ENCODE measurements at places on chromosomes 5 and 9.
A peak's percentile ranks its signal among the peaks of the same experiment; 100 is the strongest.

- DNase-seq = no peak
Measured at GRCh38 chr9:77649109-77649812, 1.1 kb upstream of the GNA14 start.

DNA sequence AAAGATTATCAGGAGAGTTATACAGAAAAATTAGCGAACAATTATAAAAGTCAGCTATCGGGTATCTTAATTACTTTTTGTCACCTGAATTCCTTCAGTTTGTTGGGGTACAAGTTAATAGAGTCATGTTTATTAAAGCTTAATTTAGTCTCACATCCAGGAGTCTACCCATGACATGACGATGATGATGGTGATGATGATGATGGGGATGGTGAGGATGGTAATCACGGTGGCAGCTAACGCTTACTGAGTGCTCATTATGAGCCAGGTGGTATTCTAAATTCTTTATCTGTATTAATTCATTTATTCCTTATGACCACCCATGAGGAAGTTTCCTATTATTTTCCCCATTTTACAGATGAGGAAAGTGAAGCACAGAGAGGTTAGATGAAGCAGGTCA, 208.6 kb upstream of the KIF2A start:
- DNase-seq = no peak

DNA sequence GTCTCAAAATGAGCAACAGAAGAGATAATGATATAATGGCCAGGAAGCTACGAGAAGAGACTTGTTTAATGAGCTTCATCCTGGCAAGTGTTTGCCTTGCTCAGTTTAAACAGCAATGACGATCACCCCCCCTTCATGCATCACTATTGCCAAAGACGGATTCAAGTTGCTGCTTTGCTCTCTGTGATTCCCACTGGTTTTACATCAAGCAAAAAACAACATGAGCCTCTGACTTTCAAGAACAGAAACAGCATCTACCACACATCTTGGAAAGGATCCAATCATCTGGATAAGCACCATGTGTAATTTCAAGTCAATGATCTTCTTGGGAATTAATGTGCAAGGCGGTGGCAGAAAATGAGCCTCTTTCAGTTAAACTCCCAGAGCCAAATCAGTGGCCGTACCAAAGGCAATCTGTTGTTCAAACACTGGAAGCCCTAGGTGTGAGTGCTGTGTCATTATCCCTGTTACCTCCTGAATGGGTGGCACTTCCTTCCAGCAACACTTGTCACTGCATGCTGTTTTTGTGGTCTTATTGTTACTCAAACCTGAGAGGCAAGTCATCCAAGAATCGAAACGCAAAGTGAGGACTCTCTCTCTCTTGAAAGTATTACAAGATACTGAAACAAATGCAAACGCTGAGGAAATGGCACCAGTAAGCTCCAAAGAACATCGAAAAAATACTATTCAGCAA, 72.8 kb downstream of the MED27 start:
- DNase-seq = no peak

GRCh38 chr9:90616806-90617205, 25.8 kb downstream of the DIRAS2 start:
- no peak for DNase-seq

GRCh38 chr9:134594078-134594941, 47.3 kb upstream of the COL5A1 start:
- no peak for DNase-seq

- peak; percentile 43 for DNase-seq
Measured at GRCh38 chr5:115586525-115587146, 15.6 kb downstream of the TICAM2 start.

DNA sequence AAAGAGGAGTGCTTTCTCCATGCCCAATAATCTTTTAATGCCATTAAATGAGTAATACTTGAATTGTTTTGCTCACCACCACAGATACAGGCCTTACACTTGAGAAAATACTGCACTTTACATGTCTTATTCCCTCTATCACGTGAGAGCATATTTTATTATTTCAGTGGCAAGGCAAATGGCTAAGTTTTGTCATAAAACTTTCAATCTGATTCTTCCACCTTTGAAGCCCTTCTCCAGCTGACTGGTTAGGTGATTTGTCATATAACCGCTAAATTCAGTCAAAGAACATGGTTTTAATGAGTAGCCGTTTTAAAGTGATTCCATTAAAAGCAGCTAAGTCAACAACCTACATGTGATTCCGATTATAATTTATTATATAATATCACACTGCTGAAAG, 43.8 kb downstream of the FAT2 start:
- DNase-seq = no peak

DNA sequence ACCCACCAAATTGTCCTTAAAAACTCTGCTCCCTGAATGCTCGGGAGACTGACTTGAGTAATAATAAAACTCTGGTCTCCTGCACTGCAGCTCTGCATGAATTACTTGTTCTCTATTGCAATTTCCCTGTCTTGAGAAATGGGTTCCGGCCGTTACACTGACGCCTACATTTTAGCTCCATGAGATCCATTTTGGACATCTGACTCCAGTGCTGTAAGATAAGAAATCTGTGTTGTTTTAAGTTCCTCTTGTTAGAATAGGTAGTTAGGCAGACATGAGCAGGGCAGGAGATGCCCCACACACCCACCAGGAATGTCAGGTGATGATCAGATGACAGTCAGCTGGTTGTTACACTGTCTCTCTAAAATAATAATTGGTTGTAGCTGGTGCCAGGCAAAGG, 125.8 kb upstream of the SHB start:
- no peak for DNase-seq
